ENCODE measurements at places on chromosomes 5 and 9.

DNA sequence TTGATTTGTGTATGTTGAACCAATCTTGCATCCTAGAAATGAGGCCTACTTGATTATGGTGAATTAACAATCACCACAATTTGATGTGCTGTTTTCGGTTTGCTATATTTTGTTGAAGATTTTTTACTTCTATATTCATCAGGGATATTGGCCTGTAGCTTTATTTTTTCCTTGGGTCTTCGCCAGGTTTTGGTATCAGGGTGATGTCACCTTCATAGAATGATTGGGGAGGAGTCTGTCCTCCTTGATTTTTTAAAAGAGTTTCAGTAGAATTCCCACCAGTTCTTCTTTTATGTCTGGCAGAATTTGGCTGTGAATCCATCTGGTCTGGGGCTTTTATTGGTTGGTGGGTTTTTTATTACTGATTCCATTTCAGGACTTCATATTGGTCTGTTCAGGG, 115.2 kb downstream of the CPLANE1 start:
- no peak for DNase-seq

GRCh38 chr5:126718236-126718868, 58.6 kb upstream of the LMNB1 start:
- no peak for DNase-seq

DNA sequence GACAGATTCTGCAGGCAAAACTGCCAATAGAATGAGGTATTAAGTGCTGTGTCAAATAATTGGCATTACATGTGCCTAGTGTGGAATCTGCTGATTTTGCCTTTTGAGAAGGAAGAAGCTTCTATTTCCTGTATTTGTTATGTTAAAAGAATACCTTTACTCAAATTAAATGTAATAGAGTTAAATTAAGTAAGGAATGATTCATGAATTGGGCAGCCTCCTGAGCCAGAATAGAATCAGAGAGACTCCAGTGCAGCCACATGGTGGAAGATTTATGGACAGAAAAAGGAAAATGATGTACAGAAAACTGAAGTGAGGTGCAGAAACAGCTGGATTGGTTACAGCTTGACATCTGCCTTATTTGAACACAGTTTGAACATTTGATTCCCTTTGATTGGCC, 464.4 kb upstream of the SEMA6A start:
- DNase-seq, result no peak

- DNase-seq, result no peak
Observed at GRCh38 chr5:150064681-150065220, 21.6 kb downstream of the CSF1R start.

- DNase-seq, result no peak
Observed at GRCh38 chr9:100498592-100498991, 25.6 kb downstream of the TMEFF1 start.

DNA sequence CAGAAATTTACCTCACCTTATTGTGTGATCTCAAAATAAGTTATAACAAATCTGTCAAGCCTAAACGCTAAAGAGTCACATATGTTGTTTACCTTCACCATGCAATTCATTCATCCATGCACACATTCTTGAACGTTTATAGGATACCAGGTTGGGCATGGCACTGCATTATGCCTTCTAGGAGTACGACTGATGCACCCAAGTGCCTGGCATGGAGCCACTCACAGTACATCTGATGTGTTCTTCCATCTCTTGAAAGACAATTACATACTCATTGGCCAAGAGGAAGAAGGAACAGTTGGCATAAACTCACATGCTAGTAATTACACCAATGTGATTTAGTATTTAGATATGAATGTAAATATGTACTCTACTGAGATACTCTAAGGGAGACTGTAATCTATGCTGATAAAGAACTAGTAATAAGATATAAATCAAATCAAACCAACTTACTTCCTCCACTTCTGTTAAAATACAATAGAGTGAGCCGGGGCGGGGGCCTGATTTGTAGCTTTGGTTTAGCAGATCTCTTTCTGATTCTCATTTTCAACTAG, 90.7 kb downstream of the LPAR1 start:
- DNase-seq, result no peak

DNA sequence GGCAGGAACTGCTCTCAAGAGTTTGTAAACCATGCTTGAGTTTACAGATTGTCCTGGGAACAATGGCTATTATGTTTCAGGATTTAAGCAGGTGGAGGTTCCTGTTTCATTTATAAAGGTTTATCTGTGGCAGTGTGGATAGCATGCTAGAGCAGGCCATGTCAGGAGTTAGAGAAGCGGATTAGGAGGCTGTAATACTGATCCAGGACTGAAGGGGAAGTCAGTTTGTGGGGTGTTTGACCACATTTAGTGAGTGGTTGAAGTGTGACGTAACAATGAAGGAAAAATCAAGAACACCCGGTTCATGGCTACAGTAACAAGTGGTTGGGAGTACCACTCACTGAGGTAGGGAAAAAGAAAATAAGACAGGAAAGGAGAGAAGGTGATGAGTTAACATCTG, 299.0 kb downstream of the TLR4 start:
- DNase-seq, result no peak

GRCh38 chr5:174614500-174615135, 109.8 kb upstream of the MSX2 start:
- DNase-seq, result no peak

DNA sequence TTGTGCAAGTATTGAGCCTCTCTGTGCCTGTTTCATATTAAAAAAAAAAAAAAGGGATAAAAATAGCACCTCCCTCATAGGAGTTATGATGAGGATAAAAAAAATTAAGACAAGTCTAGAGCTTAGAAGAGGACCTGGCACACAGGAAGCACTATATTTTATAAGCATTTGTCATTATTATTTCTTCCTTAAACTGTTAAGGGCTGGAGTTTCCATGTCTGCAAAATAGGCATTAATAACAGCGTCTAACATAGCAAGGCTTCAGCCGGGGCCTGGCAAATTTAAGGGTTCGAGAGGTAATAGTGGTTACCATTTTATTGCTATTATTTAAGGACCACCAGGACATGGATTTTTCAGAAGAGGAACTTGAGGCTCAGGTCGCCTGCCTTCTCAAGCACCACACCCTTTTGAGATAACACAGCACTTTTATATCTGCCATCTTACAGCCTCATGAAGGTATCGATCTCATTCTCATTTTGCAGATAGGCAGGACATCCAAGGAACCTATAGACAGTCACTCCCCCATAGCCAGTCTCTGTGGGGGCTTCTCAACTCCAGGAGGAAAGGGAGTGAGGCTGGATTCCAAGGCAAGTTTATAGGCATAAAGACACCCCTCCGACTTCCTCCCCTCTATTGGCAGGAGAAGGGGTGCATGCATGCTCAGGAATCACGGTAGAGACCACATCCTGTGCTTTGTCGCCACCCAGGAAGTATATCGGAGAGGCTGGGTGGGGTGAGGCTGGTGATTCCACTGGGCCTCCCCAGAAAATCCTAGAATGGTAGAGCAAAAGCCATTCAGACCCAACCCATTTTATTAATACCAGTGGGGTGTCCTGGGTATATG, 2.4 kb downstream of the ANXA6 start:
- DNase-seq, result no peak

- DNase-seq, result no peak
Observed at GRCh38 chr9:124894741-124895170, 32.8 kb downstream of the ARPC5L start.

GRCh38 chr5:106288979-106289378, 1381.8 kb downstream of the EFNA5 start:
- DNase-seq, result no peak

DNA sequence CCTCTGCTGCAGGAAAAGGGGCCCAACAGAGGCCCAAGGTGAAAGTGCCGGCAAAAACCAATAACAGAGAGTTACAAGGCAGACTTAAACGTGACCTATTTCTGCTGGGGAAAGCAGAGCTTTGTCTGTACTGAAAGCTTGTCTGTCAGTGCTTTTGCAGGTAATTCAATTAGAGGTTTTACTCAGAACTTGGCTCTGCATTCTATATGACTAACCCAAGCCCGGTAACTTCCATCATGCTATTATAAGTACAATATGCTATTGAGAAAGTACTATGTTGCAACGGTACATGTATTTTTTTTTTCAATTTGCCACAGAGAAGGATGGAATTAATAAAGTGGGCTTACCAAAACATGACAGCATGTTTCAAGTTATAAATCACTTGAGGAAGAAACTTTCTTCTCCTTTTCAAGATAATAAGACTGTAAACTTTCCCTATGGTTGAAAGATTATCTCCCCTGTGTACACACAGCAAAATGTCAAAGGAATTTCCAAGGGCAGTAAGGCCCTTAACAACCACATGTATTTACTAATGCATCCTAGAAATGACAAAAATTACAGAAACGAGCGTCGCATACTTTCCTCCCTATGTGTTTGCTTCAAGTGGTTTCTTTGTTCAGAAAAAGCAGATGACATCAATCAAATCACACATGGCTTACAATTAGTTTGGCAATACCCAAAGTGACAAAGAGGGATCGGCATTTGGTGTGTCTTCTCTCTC, 282.4 kb downstream of the EFNA5 start:
- no peak for DNase-seq

DNA sequence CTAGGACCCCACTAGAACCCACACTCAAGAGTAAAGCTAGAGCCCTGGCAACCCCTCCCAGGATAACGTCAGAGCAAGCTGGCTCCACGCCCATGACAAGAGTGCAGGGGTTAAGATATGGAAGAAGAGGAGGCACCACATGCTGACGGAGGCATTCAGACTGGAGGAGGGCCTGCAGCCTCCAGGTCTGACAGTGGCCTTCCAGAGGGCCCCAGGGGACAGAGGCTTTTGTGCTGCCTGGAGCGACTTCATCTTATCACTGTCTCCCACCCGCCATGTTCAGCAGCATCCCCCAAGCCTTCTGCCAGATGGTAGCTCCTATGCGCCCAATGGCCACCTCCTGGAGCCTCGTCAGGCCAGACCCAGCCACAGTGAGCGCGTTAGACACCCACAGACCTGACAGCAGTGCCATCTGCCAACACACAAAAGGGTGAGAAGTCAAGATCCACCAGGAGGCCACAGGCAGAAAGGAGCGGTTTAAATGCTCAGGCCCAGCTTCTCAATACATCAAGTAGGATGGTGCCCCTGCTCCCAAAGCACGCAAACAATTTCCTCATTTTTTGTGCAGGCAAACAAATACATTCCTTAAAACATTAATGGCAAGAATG, 65.8 kb downstream of the C5orf15 start:
- no peak for DNase-seq
